ENCODE measurements at places on chromosomes 1 and 21.

GRCh38 chr1:84603223-84603622 lies 29.0 kb upstream of the CTBS start:
- no peak for DNase-seq

- no peak for DNase-seq
These were observed 102.7 kb downstream of the ZP4 start for GRCh38 chr1:237788069-237788468.

DNA sequence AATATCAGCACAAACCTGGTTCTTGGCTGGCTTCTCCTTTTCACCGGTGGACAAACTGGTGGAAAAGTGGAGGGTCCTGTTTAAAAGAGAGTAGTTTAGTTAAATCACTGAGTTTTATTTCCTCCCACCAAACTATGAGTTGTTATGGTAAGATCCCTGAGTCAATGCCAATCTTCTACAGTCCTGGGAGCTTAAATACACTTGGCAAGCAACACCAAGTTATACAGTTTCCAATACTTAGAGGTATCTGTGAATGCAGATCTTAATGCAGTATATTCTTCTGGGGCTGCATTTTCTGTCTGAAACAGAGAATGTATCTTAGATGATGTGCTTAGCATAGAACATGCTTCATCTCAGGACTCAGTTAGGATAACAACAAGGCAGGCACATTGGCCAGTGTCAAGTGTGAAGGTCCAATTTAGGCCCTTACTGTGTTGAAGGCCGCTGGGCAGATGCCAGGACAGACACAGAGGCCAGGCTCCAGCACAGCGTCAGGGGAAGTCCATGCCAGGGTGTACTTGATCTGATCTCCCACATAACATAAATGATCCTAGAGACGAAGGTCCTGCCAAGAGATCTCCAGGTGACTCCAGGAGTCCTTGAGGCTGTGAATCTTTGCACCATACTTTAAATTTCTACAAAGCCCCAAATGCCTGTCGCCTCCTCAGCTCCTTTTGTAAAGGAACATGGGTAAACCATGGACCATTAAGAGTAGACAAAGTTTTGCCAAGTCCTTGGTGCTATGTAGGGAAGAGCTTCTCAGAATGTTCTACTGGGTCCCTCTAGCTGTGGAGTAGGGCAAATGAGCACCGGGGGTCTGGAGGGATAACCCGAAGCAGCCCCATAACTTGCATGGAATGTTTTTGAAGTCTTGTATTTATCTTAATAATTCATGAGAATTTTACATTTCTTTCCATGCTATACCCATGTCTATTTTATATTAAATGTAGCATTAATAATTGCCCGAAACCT lies 76.8 kb downstream of the KCNJ15 start:
- DNase-seq = no peak

DNA sequence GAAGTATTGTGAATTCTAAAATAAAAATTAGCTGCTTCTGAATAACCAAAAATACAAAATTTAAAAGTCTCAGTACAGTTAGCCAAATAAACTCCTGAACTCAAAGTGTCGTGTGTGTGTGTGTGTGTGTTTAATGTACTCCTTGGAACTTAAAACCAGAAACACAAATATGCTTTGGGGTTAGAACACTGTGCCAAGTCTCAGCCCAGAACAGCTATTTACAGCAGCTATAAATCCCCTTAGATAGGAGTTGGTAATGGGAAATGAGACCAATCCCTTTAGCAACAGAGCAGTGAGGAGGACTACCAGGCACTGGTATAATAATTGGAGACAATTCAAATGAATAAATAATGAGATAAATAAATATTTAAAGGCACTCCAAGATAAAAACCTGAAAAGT lies 83.1 kb downstream of the PATJ start:
- DNase-seq = no peak

DNA sequence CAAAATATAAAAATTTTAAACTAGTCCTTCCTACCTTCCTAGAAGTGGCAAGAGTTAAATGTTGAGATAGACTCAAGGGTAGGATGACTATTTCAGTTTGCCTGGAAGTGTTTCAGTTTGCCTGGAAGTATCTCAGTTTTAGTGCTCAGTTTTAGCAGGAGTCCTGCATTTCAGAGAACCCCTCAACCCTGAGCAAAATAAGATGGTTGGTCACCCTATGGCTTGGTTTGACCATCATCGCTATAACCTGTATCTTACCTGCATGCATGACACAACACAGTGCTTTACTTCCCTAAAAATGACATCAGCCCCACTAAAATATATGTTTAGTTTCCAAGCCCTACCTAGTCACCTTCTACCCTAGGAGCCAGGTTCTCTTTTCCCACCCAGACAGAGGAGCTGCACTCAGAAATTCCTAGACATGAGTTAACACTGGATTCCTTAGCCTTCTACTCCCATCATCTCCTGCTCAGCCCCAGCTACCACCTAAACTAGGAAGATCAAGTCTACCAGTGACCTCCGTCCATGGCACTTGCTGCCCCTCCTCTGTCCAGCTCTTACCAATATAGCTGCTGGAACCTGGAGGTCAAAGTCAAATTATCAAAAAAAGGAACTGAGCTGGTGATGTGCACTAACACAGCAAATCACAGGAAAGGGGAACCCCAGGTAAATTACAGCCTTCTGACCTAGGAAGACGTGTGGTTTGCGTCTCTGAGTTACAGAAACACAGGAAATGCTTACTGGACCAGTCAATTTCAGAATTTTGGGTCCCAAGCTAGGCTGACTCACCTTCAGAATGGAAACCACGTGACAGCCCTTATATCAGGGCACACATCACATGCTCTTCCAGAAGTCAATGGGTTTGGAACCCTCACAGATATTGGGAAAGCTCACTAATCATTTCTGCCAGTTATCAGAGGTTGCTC lies 2.2 kb upstream of the G0S2 start:
- DNase-seq = no peak

DNA sequence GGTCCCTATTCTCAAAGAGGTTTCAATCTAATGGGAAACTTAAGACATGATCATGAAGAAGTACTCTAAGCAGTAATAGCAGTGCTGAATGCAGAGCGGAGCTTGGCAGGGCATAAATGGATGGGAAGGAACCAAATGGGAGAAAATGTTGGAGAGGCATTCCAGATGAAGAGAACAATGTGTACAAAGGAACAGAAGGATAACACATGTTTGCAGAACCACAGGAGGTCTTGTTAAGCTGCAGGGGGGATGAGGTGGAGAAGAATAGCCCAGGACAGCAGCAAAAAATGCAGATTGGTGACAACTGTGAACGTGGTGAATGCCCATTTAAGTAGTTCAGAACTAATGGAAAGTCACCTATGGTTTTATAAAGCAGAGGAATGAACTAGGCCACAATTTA lies 99.1 kb downstream of the ASTN1 start:
- DNase-seq = no peak

- no peak for DNase-seq
These were observed 191.6 kb downstream of the HIVEP3 start for GRCh38 chr1:41726899-41727748.

DNA sequence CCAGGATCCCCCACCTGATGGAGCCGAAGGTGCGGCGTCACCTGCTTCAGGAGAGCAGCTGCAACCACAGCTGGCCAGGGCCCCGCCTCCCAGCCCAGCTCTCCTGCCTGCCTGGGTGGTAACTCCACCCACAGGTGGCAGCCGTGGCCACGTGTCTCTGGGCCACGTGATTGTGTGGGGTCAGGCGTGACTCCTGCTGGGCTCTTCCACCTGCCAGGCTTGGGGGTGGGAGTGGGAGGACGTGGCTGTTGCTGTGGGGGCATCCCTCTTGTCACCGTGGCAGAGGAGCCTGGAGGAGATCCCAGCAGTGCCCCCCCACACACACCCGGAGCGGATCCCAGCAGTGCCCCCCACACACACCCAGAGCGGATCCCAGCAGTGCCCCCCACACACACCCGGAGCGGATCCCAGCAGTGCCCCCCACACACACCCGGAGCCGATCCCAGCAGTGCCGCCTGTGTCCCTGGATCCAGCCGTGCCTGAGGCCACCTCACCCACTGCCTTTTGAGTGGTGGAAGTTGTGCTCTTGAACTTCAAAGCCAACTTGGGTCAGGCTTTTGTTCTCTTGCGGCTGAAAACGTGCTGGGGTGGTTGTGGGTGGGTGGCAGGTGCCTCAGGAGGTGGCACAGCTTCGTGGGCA lies 32.2 kb downstream of the POFUT2 start:
- no peak for DNase-seq

DNA sequence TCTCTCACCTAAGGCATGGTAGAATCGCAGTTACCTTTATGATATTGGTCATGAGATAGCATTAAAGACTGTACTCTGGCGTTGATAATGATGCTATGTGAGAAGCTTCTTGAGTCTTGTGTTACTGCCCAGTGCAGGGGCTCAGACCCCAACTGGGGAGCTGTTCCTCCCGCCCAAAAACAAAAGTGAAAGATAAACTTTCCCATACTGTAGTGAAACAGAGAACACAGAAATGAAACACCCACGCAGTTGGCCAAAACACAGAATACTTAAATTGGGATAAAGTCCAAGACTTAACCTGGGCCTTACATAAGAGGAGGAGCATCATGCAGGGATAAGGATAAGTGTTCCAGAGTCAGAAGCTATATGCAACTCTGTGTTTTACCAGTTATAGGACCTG lies 130.6 kb downstream of the HHIPL2 start:
- DNase-seq = no peak

GRCh38 chr21:36966066-36966820 lies at the start of gene HLCS:
HLCS (minus strand) TSS chr21:36966669; CDS start chr21:36966638, 31 bp downstream.
- DNase-seq = peak; percentile 48

- DNase-seq = no peak
These were observed 5.8 kb downstream of the IBA57 start for GRCh38 chr1:228171221-228171891.

DNA sequence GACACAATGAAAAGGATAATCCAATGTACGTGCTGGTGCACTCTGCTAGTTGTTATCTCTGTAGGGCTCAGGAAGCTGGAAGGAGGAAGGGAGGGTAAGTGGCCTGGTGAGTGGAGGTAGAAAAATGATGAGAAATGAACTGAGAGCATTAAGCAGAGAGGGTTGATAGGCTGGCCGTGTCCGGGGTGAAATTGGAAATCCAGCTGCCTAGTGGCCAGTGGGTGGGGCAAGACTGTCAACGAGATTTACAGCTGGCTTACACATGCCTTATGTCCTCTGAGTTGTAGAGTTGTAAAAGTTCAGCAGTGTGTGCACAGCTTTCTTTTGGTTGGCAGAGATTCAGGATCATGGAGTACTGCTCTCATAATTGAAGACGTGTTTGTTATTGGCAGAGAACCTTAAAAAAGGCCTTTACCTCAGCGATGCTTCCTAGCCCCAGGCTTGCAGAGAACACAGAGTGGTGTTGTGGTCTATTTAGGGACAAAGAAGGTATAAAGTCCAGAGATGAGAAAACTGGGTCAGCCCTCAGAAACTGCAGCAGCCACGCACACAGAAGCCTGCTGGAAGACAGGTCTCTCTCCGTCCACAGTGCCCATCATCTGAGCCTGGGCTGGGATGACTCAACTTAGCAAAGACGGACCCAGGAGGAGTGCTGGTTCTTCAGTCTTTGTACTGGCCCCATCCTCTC lies 132.4 kb downstream of the EDEM3 start:
- DNase-seq = no peak

DNA sequence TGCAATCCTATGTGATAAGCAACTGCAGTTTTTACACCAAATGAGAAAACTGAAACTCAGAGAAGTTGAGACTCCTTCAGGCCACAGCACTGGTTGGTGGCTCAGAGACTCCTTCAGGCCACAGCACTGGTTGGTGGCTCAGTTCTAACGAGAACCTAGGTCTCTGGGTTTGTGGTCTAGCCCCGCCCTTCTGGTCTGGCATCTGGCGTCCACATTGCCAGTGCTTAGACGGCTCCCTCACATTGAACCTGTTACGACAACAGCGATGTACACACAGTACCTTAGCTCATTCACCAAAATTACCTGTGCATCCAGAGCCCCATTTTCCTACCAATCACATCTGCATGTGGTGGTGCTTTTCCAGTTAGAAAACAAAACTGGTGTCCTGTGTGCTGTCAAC lies 66.1 kb downstream of the NID1 start:
- DNase-seq = no peak

DNA sequence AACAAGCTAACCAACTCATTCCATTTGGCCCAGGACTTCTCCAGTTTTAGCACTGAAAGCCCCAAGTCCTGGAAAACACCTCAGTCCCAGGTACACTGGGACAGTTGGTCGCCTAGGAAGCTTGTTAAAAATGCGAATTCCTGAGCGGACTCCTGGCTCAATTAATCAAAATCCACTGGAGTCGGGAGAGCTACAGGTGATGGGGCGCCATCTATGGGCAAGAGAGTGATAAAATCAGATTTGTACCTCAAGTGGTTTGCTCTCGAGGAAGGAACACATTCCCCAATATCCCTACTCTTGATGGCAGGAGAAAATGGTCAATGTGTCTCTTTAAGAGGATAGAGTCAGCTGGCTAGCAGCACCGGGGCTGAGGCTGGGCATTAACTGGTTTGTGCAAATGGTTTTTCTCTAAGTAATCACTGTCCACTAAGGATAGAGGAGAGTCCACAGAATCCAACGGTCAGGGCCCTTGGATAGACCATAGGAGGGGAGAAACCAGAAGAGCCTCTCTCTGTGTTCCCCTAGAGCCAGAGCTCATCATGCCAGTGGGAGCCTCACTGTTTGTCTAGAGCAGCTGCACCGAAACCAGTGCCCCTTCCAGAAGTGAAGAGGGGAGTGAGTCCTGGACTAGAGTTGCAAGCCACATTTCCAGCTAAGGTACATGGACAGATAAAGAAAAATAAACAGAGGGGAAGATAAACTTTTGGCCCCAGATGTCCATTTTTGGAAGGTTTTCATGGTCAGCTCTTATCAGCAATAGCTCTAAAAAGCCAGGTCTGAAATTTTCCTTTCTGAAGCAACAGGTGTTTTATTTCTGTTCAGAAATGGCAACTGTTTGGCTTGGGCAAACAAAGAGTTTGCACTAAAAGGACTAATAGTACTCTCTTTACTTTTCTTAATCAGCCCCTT lies 148.5 kb downstream of the TENT5C start:
- DNase-seq = no peak

DNA sequence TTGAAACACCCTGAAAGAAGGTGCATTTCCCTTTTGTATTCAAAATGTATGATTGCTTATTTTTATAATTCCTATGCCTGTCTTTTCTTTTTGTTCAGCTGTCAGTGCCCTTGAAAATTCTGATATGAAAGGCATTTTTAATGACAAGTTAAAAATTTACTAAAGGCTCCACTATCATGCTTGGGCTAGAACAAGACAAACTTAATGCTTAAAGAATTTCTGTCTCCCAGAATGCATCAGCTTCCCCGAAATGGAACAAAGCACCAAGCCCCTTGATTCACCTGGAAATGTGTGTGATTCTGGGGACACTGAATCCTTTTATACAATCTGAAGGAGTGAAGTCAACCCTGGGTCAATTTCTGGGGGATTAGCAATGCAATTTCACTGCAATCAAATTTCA lies 457.5 kb downstream of the LMO4 start:
- DNase-seq = no peak

GRCh38 chr1:2874607-2875480 lies 73.4 kb upstream of the TTC34 start:
- DNase-seq = no peak

- no peak for DNase-seq
These were observed 5.9 kb downstream of the RIMS3 start for GRCh38 chr1:40659649-40659947.

GRCh38 chr1:183891158-183891856 lies 86.4 kb downstream of the RGL1 start:
- DNase-seq = no peak

- DNase-seq = no peak
These were observed 31.0 kb downstream of the PALMD start for GRCh38 chr1:99676876-99677275.
